Activated CD8-positive, alpha-beta T cell treated with anti-CD3 and anti-CD28 coated beads, Interleukin-2, amount 10 ng/mL, durations not matched to agents 7 days and 5 days (primary cell): ENCODE measurements at places on chromosomes 12 and 14. TPM values are rescaled to one million over a fixed set of nuclear protein-coding genes. Genes with fewer than 3 reads are reported as not detected.
A peak's percentile ranks its signal among the peaks of the same experiment; 100 is the strongest.

- H3K4me3 ChIP-seq: no peak overlapping the region
- no peak overlapping the region for H3K27ac ChIP-seq
- no peaks in the 10 kb centered on the region for H3K27me3 ChIP-seq
- peaks cover 5% of the 10 kb centered on the region for H3K4me1 ChIP-seq
- peak; percentile 41 for DNase-seq
- H3K36me3 ChIP-seq: peaks cover 34% of the 10 kb centered on the region
These were observed 279.3 kb downstream of the MED13L start for GRCh38 chr12:115998119-115998633.

DNA sequence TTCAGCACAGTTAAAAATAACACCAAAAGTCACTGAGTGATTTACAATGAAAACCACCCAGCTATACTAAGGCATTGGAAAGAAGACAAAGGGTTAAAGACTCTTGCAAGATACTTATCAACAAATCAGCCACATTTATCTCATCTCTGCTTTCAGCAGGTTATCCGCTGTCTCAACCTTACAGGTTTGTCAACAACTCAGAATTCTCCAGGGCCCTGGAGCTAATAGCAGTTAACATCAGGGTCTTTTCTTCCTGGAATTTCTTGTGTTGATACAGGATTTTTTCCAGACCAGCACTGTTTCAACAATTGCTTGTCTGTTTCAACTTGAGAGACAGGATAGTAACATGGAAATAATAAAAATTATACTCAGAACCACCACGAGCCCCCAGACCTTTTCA lies 3.5 kb downstream of the PKP2 start:
- DNase-seq: no peak
- H3K4me1 ChIP-seq: peaks cover 11% of the 10 kb centered on the region
- H3K36me3 ChIP-seq: no peaks in the 10 kb centered on the region
- H3K4me3 ChIP-seq: no peak overlapping the region

- no peak overlapping the region for H3K27ac ChIP-seq
- peaks cover 2% of the 10 kb centered on the region for H3K27me3 ChIP-seq
- H3K4me1 ChIP-seq: peaks cover 15% of the 10 kb centered on the region
- H3K36me3 ChIP-seq: no peaks in the 10 kb centered on the region
- DNase-seq: no peak
These were observed 140.2 kb upstream of the CRY1 start for GRCh38 chr12:107233551-107233950.

GRCh38 chr12:128069359-128069997 lies 197.5 kb upstream of the TMEM132C start:
- no peak overlapping the region for H3K27ac ChIP-seq
- H3K4me1 ChIP-seq: no peaks in the 10 kb centered on the region
- no peak overlapping the region for H3K4me3 ChIP-seq
- peak; percentile 40 for DNase-seq

- H3K27me3 ChIP-seq: peaks cover 14% of the 10 kb centered on the region
- no peak overlapping the region for H3K4me3 ChIP-seq
- H3K27ac ChIP-seq: no peak overlapping the region
- H3K36me3 ChIP-seq: no peaks in the 10 kb centered on the region
- peaks cover 6% of the 10 kb centered on the region for H3K4me1 ChIP-seq
- no peak for DNase-seq
These were observed 18.3 kb downstream of the LHX5 start for GRCh38 chr12:113453330-113453729.

DNA sequence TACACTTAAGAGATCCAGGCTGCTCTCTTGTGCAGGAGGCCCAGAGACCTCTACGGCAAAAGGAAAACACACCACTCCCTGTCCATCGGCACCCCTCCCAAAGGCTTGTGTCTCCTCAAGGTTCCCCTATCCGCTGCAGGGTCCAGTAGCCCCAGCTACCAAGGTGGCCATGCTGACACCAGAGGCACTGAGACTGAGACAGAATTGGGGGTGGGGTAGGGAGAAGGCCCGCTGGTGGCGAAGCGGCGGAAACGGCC lies 590 bp downstream of the DDIT3 start:
- peaks cover 56% of the 10 kb centered on the region for H3K4me1 ChIP-seq
- H3K27ac ChIP-seq: peak overlapping the region; percentile 100
- H3K36me3 ChIP-seq: peaks cover 65% of the 10 kb centered on the region
- H3K4me3 ChIP-seq: peak overlapping the region; percentile 86
- H3K27me3 ChIP-seq: no peaks in the 10 kb centered on the region
- peak; percentile 39 for DNase-seq

DNA sequence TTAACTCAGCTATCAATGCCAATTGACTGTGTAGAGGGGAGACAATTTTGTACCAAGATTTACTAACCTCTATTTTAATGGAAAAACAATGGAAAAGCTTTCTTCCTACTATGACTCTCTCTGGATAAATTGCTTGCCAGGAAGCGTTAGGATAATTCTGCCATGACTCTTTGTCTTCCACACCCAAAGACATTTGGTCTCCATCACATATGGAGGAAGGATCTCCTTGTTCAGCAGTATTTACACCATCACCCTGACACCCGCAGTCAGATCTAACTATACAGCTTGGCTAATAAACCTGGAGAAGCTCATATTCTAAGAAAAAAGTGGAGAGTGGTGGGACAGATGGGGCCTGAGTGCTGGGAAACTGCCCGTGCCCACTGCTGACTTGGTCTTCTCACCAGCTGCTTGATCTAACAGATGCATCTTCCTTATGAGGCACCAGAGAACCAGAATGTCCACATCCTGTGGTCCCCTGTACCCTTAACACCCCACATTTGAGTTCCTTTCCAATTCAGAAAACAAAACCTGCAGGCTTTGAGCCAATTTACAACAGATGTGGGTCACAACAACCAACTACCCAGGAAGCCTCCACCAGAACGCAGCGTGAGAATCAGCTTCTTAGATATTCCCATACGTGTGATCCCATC lies 154.0 kb downstream of the DAD1 start:
- no peaks in the 10 kb centered on the region for H3K27me3 ChIP-seq
- H3K27ac ChIP-seq: no peak overlapping the region
- no peak for DNase-seq
- H3K4me1 ChIP-seq: no peaks in the 10 kb centered on the region
- H3K4me3 ChIP-seq: no peak overlapping the region

DNA sequence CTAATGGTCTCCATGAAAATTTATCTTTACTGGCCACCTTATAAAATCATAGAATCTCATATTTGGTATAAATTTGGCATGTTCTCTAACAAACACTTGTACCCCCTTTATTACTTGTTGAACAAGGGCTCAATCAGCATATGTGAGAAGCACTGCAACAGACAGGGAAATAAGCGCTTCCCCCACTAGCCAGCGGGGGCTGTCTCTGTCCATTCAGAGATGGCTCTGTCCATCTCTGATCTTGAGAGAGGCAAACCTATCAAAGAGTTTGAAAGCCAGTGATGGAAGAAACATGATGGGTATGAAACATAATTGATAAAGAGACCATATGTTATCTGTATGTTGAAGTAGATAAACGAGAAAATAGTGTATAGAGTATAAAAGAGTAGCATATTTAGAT lies 326.8 kb downstream of the PDZRN4 start:
- no peaks in the 10 kb centered on the region for H3K36me3 ChIP-seq
- no peaks in the 10 kb centered on the region for H3K27me3 ChIP-seq
- DNase-seq: no peak
- no peak overlapping the region for H3K4me3 ChIP-seq

DNA sequence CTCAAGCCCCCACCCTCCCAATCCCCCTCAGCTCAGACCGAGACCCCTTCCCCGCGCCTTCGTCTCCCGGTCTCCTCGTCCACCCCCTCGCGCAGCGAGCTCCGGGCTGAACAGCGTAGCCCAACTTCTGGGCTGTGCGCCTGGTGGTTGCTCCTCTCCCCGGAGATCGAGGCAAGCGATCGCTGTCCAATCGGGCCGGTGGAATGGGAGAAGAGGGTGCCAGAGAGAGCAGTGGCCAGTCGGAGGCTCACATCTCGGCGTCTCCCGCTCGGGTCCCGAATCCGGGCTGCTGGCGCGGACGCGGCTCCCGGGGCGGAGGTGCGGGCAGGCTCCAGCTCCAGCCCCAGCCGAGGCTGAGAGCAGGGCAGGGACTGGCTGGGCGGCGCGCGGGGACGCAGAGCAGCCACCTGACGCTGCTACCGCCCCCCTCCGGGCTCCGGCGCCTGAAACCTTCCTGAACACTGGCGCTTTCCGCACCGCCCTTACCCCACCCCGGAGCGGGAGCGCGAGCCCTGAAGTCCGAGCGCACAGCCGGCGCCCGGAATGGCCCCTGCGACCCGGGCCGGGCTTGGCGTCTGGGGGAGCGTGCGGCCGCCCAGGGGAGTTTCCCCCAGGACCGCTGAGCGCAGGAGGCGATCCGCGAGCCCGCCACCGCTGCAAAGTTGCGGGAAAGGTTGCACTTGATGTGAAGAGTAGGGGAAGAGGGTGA lies 508 bp upstream of the KCNH5 start:
- peaks cover 42% of the 10 kb centered on the region for H3K27me3 ChIP-seq
- no peak overlapping the region for H3K4me3 ChIP-seq
- H3K4me1 ChIP-seq: peaks cover 2% of the 10 kb centered on the region
- DNase-seq: no peak

GRCh38 chr14:61253064-61253738 lies 27.9 kb downstream of the TMEM30B start:
- no peak for DNase-seq
- peaks cover 21% of the 10 kb centered on the region for H3K27me3 ChIP-seq
- no peaks in the 10 kb centered on the region for H3K36me3 ChIP-seq
- H3K4me3 ChIP-seq: no peak overlapping the region
- H3K4me1 ChIP-seq: peaks cover 4% of the 10 kb centered on the region
- no peak overlapping the region for H3K27ac ChIP-seq

- no peak overlapping the region for H3K4me3 ChIP-seq
- H3K36me3 ChIP-seq: no peaks in the 10 kb centered on the region
- no peak overlapping the region for H3K27ac ChIP-seq
- peaks cover 5% of the 10 kb centered on the region for H3K27me3 ChIP-seq
- H3K4me1 ChIP-seq: peaks cover 2% of the 10 kb centered on the region
- no peak for DNase-seq
These were observed 164.8 kb upstream of the NRXN3 start for GRCh38 chr14:78005325-78005724.

- no peaks in the 10 kb centered on the region for H3K27me3 ChIP-seq
- H3K36me3 ChIP-seq: peaks cover 2% of the 10 kb centered on the region
- no peak overlapping the region for H3K27ac ChIP-seq
These were observed 10.7 kb downstream of the TCTN2 start for GRCh38 chr12:123681605-123682004.

GRCh38 chr14:91953170-91953985 lies 5.9 kb upstream of the FBLN5 start:
- H3K36me3 ChIP-seq: no peaks in the 10 kb centered on the region
- H3K4me3 ChIP-seq: no peak overlapping the region
- no peak overlapping the region for H3K27ac ChIP-seq
- DNase-seq: no peak

DNA sequence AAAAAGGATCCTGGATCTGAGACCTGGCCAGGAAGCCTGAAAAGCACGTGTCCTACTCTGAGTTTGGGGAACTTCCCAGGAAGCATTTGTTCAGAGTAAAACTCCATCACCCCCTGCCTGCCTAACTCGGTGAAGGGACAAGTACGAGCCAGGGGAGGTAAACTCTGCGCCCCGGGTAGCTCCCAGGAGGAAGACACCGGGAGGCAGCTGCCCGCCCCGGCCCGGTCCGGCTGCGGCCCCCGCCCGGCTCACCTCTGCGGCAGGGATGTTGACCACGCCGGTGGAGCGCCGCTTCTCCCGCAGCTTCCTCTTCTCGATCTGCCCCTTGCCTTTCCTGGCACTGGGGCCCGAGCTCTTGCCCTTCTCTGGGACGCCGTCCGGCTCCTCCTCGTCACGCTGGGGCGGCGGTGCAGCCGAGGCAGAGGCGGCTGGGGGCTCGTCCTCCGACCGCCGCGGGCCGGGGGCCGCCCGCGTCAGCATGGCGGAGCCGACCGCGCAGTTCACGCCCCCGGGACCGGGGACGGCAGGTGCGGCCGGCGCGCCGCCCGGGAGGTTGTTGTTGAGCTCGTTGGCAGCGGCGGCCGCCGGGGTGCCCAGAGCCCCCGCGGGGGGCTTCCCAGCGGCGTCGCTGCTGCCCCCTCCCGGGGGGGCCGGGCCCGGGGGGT lies 1.2 kb downstream of the PAWR start:
- H3K36me3 ChIP-seq: no peaks in the 10 kb centered on the region
- H3K27ac ChIP-seq: no peak overlapping the region
- peaks cover 17% of the 10 kb centered on the region for H3K4me1 ChIP-seq

GRCh38 chr14:100375266-100375962 lies 52.3 kb downstream of the SLC25A47 start:
- no peaks in the 10 kb centered on the region for H3K27me3 ChIP-seq
- DNase-seq: peak; percentile 90
- H3K27ac ChIP-seq: peak overlapping the region; percentile 96
- H3K4me3 ChIP-seq: peak overlapping the region; percentile 95
- peaks cover 52% of the 10 kb centered on the region for H3K4me1 ChIP-seq
- H3K36me3 ChIP-seq: peaks cover 44% of the 10 kb centered on the region

GRCh38 chr12:98821866-98822265 lies 176.8 kb downstream of the APAF1 start:
- no peaks in the 10 kb centered on the region for H3K4me1 ChIP-seq
- no peak overlapping the region for H3K4me3 ChIP-seq
- no peak for DNase-seq
- H3K36me3 ChIP-seq: no peaks in the 10 kb centered on the region
- peaks cover 18% of the 10 kb centered on the region for H3K27me3 ChIP-seq

DNA sequence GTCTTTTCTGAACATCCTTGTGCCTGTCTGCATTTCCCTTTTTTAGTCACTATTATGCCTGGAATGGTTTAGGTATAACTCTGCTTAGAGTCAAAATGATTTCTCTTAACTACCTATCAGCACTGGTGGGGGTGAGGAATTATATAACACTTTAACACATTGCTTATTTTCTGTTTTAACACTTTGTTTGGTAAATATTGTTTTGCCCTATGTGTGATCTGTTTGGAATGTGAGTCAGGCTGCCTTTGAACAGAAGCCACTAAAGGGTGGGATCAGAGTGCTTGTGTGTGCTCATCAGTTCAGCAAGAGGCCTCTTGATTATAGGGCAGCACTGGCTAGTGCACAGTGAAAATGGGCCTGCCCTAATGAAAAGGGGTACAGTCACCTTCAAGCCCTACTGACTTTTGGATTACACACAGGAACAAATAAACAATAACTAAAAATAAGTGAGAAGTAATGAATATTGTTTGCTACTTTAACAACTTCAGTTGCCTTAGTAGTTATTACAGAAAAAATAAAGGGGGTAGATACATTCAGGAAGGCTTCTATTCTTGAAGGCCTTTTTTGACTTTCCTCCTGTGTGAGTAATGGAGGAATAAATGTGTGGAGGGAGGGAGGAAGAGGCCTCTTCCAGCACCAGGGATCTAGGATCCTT lies 23.2 kb downstream of the NGDN start:
- H3K36me3 ChIP-seq: no peaks in the 10 kb centered on the region
- H3K4me1 ChIP-seq: no peaks in the 10 kb centered on the region
- DNase-seq: no peak
- no peak overlapping the region for H3K27ac ChIP-seq
- H3K4me3 ChIP-seq: no peak overlapping the region
- H3K27me3 ChIP-seq: no peaks in the 10 kb centered on the region

The EEF1AKMT3 gene
- total RNA-seq: 3.1 TPM

The TAC3 gene
- not detected for total RNA-seq

The IL31 gene
- total RNA-seq: not detected

The TCL1B gene
- not detected for total RNA-seq

The LGMN gene
- total RNA-seq: 0.73 TPM

The ELK3 gene
- 18.1 TPM for total RNA-seq

The CLECL1 gene
- 1.3 TPM for total RNA-seq
